ENCODE measurements at places on chromosomes 11 and 22.

DNA sequence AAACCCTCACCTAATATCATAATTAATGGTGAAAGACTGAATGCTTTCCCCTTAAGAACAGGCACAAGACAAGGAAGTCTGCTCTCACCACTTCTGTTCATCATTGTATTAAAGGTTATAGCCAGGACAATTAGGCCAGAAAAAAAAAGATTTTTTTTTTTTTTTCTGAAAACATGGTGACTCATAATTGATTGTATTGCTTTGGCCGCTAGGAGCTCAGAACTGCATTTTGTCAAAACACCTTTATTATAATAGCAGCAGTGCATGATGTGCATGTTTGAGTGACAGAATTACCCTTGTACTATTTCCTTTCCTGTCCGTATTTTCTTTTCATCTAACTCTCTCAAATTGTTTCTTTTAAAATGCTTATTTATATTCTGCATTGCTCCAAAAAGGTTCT is 98.1 kb downstream of the RNF169 start:
- DNase-seq: no peak

- no peak for DNase-seq
Observed at GRCh38 chr11:35363854-35364780, 55.2 kb downstream of the SLC1A2 start.

DNA sequence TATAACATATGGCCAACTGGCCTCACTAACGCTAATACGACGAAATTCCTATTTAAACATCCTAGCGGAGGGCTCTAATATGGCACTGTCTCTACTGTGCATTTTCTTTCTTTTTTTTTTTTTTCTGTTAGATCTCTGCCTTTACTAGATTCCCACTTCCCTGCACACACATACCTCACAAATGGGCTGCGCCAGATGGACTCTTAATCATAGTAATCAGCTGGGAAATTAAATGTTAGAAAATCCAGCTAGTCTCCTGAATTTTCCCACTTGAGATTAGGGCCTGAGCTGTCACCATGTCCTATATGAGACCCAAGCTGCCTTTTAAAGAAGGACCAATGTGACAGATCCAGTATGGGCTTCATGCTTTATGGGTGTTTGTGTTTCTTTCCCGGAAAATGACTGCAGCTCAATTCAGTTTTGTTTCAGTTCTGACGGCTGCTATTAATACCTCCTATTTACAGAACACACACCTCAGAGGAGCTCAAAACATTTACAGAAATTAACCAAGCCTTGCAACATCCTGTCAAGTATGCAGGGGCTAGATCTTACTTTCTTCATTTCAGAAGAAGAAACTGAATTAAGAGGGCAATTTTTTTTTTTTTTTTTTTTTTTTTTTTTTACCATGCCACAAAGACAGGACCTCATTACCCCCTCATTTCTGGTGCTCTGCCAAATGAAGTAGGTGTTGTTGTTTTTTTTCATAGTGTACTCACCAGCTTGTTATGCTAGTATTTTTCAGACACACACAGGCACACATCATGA is 49.8 kb upstream of the BLID start:
- DNase-seq: no peak

DNA sequence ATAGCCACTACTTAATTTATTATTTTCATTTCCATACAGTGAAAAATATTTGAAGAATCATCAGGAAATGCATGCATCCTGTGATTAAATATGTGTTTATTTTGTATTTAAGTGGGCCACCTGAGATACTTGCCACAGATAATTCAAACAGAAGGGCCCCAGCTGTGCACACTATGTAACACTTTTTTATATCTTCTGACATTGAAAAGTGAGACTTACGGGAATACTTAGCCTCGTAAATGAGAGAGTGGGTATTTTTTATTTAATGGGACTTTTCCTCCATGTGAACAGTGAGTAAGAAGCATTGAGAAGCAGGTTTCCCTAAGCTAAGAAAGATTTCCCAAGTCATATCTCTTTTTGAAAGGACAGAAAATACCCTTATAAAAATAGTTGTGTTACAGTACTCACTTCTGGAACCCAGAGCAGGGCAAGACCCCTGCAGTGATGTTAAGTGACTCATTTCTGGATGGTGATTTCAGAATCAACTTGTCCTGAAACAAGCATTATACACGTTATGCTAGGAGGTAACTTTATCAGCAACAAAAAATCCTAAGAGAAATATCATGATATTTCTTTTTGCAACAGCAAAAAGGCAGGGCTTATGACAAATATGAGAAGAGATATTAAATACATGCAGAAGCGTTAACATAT is 478.1 kb upstream of the CHORDC1 start:
- DNase-seq: no peak

DNA sequence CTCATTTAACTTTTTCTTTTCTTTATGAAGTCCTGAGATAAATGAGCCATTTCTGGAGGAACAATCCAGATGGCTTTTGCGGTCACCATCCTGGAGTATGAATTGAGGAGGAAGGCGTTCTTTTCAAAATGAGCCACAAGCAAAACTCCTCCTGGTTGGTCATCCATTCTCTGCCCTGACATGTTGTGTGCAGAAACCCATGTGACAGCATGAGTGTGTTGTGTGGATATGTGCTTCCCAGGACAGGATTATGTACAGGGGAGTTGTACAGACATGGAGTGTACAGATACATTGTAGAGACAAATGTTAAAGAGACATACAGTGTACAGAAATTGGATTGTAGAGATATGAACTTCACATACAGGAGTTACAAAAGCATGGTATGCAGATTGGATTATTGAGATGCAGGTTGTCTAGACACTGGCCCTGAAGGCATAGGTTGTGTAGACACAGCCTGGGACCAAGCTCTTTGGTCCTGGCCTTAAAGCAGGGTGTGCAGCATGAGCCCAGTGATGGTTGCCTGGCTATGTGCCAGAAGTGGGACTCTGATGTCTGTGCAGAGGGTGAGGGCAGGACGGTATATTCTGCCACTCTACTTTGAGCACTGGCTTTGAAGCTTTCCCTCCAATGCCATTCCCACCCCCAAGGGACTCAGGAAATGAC is 178.5 kb upstream of the ZBED5 start:
- DNase-seq: no peak

DNA sequence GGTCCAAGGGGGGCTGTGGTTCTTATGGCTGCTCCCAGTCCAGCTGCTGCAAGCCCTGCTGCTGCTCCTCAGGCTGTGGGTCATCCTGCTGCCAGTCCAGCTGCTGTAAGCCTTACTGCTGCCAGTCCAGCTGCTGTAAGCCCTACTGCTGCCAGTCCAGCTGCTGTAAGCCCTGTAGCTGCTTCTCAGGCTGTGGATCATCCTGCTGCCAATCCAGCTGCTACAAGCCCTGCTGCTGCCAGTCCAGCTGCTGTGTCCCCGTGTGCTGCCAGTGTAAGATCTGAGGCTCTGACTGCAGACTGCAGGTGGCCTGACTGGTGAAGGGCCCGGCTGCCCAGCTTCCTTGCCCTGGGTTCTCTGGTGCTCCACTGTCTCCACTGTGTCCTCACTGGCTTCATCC is 696 bp downstream of the KRTAP5-5 start:
- no peak for DNase-seq

- no peak for DNase-seq
Observed at GRCh38 chr22:31400023-31400397, 606 bp downstream of the DRG1 start.
